ENCODE measurements at places on chromosomes 1 and 21. TPM values are rescaled to one million over a fixed set of nuclear protein-coding genes. Genes with fewer than 3 reads are reported as not detected.

DNA sequence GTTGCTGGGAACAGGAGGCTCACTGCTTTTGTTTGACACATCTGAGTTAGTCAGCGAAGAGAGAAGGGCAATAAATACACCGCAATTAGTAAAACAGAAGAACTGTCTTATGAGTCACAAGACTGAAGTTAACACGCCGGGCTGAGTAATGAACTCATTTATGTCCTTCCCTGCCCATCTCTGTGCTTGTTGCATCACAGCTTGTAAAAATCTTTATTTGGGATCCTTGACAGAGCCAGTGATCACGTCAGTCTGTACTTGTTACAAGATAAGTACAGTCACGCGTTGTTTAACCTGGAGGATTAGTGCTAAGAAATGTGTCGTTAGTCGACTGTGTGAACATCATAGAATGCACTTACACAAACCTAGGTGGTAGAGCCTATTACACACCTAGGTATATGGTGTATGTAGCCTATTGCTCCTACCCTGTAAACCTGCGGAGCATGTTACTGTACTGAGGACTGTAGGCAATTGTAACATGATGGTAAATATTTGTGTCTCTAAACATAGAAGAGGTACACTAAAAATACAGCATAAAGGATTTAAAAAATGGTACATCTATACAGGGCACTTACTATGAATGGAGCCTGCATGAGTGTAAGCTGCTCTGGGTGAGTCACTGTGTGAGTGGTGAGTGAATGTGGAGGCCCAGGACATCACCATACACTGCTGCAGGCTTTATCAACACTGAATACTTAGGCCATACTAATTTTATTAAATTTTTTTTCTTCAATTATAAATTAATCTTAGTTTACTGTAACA is 272.2 kb downstream of the TNR start:
- no peak overlapping the region for H3K27ac ChIP-seq
- H3K4me3 ChIP-seq, result no peak overlapping the region

- no peaks in the 10 kb centered on the region for H3K27me3 ChIP-seq
- H3K4me1 ChIP-seq, result 0 out of 2 replicates have a peak, but pooled peaks cover 3% of the 10 kb centered on the region
- H3K36me3 ChIP-seq, result no peaks in the 10 kb centered on the region
Observed at GRCh38 chr1:227225715-227226346, 92.5 kb downstream of the CDC42BPA start.

GRCh38 chr1:218718206-218718605 is 373.1 kb downstream of the TGFB2 start:
- H3K4me1 ChIP-seq, result no peaks in the 10 kb centered on the region
- H3K27me3 ChIP-seq, result no peaks in the 10 kb centered on the region
- H3K27ac ChIP-seq, result no peak overlapping the region
- no peak overlapping the region for H3K4me3 ChIP-seq
- DNase-seq, result no peak

- no peaks in the 10 kb centered on the region for H3K36me3 ChIP-seq
- peaks cover 20% of the 10 kb centered on the region for H3K4me1 ChIP-seq
- H3K27me3 ChIP-seq, result no peaks in the 10 kb centered on the region
- no peak overlapping the region for H3K27ac ChIP-seq
Observed at GRCh38 chr1:178119628-178120027, 25.7 kb downstream of the RASAL2 start.

- H3K4me1 ChIP-seq, result peaks cover 22% of the 10 kb centered on the region
- peak; percentile 89 for DNase-seq
- H3K27ac ChIP-seq, result peak overlapping the region; percentile 88
- peak overlapping the region; percentile 89 for H3K4me3 ChIP-seq
- peaks cover 26% of the 10 kb centered on the region for H3K27me3 ChIP-seq
- peaks cover 16% of the 10 kb centered on the region for H3K36me3 ChIP-seq
Observed at GRCh38 chr1:248858096-248858890, 592 bp downstream of the ZNF692 start.

The PLXNA2 gene
- polyA plus RNA-seq, result 0.45 TPM
